ENCODE measurements at places on chromosomes 16 and 17. TPM values are rescaled to one million over a fixed set of nuclear protein-coding genes. Genes with fewer than 3 reads are reported as not detected.

Gene MT1M
- total RNA-seq, result not detected

DNA sequence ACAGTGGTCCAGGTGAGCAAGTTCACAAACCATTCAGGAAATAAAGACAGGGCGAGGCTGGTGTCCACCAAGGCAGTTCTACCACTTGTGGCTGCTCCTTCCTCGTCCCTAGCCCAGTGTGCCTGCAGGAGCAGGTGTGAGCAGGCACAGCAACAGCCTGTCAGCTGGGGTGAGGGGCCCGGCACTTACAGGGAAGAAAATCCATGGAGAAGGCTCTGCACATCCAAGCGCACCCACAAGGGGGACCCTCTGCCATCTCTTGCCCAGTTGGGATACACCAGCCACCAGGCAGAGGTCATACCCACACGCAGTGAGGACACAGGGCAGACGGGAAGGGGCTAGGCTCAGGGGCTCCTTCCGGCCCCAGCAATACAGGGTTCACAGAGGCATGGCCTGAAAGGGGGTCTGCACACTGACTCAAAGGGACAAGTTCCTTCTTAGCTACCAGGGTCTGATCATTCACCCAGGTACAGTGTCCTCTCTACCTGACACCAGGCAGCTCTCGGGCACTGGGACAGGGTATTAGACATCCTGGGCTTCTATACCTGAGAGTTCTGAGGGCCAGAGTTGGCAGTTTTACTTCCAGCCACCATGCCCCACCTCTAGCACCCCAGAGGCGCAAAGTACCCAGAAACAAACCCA lies 27.0 kb downstream of the CDIP1 start:
- peak; percentile 52 for DNase-seq

GRCh38 chr17:79046197-79046915 lies 22.4 kb downstream of the C1QTNF1 start:
- no peak for DNase-seq

GRCh38 chr17:48540213-48540612 lies 4.7 kb downstream of the HOXB2 start:
- DNase-seq, result no peak

All from activated CD4-positive, alpha-beta T cell treated with anti-CD3 and anti-CD28 coated beads for 36 hours (primary cell).